ENCODE measurements at places on chromosomes 3 and 15.
A peak's percentile ranks its signal among the peaks of the same experiment; 100 is the strongest.

DNA sequence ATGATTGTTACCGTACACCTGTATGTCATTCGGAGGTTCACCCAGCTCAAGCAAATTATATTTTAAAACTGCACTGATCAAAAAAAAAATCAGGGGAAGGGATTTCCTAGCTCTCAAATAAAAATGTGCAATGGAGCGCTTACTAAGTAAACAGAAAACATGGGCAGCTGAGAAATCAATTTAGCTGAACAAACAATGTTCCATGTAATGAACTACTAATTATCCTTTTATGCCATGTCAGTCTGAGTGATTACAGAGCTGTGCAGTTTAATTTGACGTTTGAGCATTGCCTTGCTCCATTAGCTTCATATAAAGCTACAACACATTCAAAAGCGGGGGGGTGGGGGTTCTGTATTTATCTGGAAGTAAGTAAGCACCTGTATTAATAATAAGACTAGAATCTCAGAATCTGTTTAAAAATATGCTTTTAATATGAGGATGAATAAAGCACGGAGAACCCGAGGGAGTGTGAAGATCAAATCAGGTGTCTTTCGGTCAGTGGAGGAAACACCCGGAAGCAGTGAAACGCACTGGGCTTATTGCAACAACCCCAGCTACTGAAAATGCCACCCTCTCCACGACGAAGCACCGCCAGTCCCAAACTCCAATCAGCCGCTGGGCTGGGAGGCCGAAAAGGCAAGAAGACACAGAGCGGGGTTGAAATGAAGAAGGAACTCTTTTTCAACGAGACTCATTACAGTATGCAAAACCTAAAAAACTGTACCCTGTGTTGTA lies 196.5 kb upstream of the ATP11B start:
- no peak for DNase-seq

DNA sequence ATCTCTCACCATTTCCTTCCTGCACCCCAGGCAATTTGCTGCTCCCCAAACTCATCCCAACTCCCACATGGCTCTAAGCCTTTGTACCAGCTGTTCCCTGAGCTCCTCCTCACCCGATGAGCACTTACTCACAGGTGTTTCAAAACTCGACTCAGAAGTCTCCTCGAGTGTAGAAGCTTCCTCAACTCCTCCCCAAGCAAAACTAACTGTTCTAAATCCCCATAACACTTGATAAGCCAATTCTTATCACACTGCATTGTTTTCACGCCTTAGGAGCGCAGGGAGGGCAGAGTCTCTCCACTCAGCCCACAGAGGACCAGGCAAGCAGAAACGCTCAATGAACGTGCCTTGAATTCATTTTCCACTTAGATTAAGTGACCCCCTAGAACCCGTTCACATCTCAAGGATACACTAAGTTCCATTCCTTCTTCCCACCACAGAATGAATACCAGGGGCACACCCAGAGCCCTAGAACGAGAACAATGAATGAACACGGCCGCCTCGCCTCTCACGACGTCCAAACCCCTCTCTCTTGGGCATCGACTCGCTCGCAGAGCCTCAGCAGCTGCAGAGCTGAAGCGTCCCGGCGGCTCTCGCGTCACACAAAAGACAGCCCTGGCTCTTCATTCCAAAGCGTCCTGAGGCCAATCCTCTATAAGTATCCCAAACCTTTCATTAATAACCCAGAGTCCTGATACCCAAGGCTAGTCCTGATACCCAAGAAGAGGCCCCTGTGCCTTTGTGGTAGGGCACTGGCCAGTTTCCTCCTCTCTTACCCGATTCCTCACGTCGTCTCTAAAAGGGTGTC lies 1.1 kb downstream of the RAF1 start:
- DNase-seq, result peak; percentile 32

DNA sequence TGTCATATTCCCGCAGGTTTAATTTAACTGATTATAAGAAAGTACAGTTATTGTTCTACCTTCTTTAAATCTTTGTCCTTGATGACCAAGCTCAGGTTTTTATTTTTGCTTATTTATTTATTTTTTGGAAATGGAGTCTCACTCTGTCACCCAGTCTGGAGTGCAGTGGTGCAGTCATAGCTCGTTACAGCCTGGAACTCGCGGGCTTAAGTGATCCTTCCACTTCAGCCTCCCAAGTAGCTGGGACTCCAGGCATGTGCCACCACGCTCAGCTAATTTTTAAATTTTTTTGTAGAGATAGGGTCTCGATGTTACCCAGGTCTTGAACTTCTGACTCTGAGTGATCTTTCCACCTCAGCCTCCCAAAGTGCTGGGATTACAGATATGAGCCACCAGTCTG lies 8.9 kb downstream of the USP3 start:
- DNase-seq, result no peak

- no peak for DNase-seq
Measured at GRCh38 chr3:170499562-170500156, 81.0 kb downstream of the CLDN11 start.

DNA sequence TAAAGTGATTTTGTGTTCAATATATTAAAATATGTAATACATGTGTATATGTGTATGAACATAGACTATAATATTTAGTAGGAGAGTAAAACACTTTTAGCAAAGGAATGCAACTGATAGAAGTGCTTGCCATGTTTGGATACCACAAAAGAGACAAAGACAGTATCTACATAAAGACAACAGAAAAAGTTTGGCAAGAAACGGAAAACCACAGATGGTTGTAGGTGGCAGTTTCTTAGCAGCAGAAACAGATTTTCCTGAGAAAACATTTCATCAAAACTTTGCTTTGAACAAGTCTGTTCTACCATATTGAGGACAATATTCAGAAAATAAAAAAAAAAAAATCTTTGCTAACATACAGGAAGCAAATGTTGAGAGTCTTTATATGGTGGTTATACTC lies 1560.4 kb upstream of the GBE1 start:
- DNase-seq, result no peak

- DNase-seq, result no peak
Measured at GRCh38 chr3:54837964-54838363, 89.9 kb downstream of the LRTM1 start.

- no peak for DNase-seq
Measured at GRCh38 chr3:174431717-174432116, 427.4 kb upstream of the NAALADL2 start.

GRCh38 chr15:79849789-79850188 lies 47.0 kb downstream of the MTHFS start:
- DNase-seq, result no peak

- DNase-seq, result no peak
Measured at GRCh38 chr3:47715928-47716327, 65.8 kb downstream of the SMARCC1 start.

DNA sequence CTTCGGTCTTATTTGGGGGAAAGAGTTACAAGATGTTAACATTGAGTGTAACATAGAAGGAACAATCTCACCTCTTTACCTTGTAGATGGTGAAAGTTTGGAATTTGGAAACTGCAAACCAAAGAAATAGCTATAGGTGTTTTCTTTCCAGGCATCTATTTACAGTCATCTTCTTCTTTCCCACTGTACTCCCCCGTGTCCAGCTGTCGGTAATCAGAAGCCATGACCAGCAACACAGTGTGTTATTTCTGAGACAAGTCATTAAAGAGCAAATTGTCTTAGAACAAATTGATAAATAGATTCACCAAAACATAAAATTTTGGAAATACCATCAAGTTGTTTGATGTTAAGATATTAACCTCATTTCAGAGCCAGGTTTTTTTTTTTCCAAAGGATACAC lies 590.5 kb upstream of the NAALADL2 start:
- no peak for DNase-seq

DNA sequence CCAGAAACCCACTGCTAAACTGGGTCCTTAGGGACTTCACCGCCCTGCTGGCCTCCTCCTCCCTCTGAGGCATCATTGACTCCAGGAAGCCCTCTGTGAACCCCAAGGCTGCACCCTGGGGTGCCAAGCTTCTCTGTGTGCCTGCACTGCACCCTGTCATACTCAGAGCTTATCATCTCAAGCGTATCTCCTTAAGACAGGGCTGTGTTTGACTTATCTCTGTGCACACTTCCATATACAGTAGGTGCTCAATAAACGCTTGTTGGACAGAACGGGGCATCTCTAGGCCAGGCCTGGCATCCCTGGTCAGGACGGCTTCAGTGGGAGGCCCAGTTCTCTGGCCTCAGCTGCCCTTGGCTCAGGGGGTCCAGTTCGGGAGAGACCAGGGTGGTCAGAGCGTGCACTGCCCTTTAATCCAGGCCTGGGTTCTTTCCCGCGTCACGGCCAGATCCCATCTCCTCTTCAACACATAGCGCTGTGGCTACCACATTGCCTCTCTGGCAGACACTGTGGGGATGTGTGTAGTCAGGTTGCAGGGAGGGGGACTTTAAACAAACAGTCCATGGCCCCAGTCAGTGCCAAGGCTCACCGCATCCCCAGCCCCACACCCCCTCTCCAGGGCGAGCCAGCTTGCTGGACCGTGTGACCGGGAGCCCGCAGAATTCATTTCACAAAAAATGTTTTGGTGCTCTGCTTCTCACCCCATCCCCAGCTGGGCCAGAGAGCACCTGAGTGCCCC lies 33.4 kb downstream of the MAGEF1 start:
- DNase-seq, result no peak

- DNase-seq, result no peak
Measured at GRCh38 chr3:140443073-140443472, 234.8 kb upstream of the TRIM42 start.

DNA sequence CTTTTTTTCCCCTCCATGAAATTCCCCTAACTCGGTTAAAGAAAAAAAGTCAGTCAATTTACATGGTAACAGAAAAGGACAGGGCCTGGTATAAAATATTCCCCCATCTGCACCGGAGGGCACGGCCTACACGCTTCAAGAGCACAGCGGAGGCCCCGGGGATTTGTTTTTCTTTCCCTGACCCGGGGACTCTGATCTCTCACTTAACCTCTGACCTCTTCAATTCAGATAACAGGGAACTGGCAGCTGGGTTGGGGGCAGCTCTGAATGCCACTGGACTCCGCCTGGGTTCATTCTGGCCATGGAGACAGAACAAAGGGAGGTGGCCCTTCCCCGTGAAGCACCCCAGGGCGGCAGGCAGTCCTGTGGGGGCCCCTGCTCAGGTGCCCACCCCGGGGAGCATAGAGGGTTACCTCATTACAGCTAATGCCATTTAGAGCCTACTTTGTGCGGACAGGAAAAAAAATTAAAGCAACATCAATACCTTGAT lies 257.5 kb downstream of the SHQ1 start:
- no peak for DNase-seq

- DNase-seq, result no peak
Measured at GRCh38 chr15:37788767-37789396, 145.6 kb upstream of the TMCO5A start.

GRCh38 chr3:39638301-39638700 lies 170.8 kb downstream of the MOBP start:
- DNase-seq, result no peak

- DNase-seq, result no peak
Measured at GRCh38 chr15:66236806-66237375, 16.7 kb downstream of the MEGF11 start.

DNA sequence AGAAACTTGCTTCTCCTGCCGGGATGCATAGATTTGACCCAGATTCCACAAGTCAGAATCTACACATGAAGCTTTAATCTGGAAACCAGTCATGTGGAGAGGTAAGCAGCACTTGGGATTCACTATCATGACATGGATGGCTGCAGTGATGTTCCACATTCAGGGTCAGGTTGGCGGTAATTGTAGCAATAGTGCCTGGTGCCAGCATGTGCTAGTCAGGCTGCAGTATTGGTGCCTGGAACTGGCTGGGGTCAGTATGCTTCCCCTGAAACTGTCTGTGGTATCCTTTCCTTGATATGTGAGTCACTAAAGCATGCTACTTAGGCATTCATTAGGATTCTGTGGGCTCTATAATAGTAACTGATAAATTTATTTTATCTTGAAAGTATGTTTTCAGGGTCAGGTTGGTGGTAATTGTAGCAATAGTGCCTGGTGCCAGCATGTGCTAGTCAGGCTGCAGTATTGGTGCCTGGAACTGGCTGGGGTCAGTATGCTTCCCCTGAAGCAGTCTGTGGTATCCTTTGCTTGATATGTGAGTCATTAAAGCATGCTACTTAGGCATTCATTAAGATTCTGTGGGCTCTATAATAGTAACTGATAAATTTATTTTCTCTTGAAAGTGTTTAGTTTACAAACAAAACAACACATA lies 1439.2 kb downstream of the ZPLD1 start:
- no peak for DNase-seq

DNA sequence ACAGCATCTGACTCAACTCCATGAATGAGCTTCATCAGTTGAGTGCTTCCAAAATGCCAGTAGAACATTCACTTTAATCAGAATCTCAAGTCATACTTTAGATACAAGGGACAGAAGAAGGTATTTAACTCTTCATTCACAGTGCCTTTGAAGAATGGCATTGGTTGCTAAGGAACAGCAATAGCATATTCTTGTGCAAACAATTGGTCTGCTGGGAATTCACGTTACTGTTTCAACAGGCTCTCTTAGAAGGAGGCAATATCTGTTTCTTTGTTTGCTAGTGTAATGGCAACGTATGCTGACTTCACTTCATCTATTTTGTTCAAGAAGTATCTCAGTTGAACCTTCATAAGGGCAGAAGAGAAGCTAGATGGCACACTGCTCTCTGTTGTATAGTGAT lies 113.9 kb downstream of the TMEM108 start:
- DNase-seq, result no peak

GRCh38 chr15:63350178-63350621 lies 31.4 kb downstream of the CA12 start:
- DNase-seq, result no peak

DNA sequence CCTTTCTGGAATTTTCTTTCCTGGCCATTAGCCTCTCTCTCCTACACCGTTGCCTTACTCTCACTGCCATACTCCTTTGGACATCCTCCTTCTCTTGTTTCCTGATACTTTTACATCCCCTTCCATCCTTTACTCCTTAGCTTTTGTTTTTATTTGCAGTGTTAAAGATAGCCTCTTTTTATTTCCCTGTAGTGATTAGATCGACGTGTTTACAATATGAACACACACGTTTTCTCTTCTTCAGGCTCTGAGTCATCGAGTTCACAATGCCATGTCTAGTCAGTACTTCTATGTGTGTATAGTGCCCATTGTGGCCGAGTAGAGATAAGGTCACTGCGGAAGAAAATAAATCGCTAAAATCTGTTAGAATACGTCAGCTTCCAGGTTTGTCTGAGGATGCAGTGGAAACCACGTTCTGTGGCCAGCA lies 208.5 kb downstream of the LPP start:
- DNase-seq, result no peak

GRCh38 chr3:44065311-44066094 lies 176.2 kb upstream of the TOPAZ1 start:
- no peak for DNase-seq

DNA sequence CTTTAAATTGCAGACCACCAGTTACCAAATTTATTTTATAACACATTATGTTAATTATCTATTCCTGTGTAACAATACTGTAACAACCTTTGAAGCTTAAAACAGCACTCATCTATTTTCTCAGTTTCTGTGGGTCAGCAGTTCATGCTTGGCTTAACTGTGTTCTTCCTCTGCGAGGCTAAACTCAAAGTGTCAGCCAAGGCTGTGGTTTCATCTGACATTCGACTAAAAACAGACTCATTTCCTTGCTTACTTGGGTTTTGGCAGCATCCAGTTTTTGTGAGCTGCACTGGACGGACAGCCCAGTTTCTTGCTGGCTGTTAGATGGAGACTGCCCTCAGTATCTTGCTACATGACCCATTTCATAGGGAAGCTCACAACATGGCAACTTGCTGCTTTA lies 247.3 kb upstream of the KCNH8 start:
- no peak for DNase-seq
